ENCODE measurements at places on chromosomes 2 and 18.

DNA sequence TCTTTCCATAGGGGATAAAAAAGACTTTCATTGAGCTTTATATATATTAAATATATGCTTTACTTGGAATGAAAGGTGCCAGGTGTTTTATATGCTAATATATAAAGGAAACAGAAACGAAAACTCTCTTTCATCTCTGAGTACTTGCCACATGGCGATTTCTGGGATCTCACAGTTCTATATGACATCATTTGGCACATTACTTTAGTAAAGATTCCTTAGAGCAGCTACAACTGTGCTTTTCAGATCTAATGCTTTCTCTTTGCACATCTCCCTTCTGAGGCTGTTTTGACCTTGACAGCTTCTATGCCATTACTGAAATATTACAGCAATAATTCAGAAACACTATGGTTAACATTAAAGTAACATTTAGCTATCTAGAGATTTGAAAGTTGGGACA, 1082.9 kb upstream of the CDH2 start:
- DNase-seq = no peak

- DNase-seq = no peak
Measured at GRCh38 chr2:42254186-42254895, 85.2 kb downstream of the EML4 start.

DNA sequence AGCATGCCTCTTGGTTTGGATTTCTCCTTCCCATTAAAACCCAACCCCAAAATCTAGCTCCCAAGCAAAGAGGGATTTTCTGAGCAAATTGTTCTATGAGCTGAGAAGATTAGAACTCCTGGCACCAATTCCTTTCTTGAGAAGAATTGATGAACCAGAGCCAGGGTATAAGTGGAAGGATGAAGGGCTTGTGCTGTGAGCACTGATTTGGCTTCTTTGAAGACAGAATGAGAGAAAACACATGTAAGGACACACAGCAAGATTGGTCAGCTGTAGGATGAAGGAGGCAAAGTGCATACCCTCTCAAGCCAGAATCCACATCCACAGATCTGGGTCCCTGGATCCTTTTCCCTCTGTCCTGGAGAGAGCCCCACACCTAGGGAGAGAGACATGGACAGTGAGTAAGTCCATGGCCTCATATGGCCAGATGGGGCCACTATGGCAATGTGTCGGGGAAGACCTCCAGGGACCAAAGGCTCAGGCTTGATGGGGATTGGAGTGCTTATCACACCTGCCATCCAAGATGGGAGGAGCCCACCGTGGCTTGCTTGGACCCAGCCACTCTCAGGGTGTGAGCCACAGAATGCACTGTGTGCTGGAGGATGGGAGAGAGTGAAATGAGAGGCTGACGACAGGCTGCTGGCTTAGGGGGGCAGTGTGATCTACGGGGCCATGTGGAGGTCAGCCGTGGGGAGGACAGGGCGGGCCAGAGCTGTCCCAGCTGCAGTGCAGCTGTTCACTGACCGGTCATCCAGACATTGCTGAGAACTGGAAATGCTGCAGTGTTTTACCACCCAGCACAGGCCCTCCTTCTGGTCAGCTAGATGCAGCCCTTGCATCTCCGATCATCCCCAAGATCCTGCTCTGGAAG, 339.8 kb downstream of the CYP26B1 start:
- DNase-seq = peak; percentile 66

DNA sequence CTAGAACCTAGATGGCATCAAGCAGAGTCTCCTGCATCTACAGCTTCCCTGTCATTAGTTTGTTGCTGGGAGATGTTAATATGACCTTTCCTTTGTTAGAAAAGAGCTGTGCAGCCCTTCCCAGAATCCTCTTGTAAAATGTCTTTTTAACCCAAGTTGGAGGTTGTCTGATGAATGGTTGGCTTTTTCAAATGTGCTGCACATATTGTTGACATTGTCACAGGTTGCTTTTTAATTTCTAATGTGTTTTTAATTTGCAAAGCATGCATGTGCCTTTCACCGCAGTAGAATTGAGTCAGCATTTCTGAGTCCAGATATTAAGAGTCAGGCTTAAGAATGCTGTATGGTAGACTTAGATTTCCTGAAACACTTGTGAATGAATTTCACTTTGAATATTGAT, 120.8 kb downstream of the GREB1L start:
- DNase-seq = no peak

GRCh38 chr2:150438041-150438440, 49.4 kb downstream of the RND3 start:
- DNase-seq = no peak

- DNase-seq = no peak
Measured at GRCh38 chr2:85933753-85934594, 45.2 kb upstream of the ST3GAL5 start.

DNA sequence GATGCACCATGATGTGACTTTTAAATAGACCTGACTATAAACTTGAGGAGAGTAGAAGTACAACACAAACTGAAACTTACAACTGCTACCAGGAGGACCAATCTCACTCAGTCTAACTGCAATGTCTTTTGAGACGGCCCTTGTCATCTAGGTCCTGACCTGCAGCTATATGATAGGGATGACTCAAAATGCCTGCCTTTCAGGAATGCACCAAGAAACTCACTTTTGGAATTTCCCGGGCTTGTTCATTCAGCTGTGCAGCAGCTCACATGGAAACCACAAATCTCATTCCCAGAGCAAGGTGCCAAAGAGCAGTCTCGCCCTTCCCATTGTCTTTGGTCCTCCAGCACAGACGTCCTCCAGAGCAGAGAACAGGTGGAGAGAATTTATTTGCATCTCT, 113.7 kb downstream of the SPOPL start:
- no peak for DNase-seq

GRCh38 chr18:23595591-23595990, 9.3 kb upstream of the NPC1 start:
- DNase-seq = no peak

DNA sequence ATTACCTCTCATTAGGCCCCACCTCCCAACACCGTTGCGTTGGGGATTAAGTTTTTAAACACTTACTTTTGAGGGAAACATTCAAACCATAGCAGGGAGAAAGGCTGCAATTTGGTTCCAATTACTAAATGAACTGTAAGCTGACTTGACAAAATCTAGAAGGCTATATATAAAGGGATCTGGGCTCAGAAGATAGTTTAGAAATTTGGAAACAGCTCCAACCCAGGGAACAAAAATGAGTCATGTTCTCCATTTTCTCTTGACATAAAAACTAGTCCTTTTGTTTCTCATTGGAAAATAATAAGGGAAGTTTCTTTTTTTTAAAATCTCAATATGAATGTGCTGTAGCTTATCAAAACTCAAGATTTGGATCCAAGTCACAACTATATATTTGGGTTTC, 17.5 kb downstream of the MOGAT1 start:
- DNase-seq = no peak

- no peak for DNase-seq
Measured at GRCh38 chr18:10726198-10727068, 200.6 kb downstream of the NAPG start.

- no peak for DNase-seq
Measured at GRCh38 chr2:55093381-55093780, 43.1 kb upstream of the RTN4 start.

GRCh38 chr2:175478096-175478768, 296.7 kb upstream of the ATP5MC3 start:
- DNase-seq = no peak

DNA sequence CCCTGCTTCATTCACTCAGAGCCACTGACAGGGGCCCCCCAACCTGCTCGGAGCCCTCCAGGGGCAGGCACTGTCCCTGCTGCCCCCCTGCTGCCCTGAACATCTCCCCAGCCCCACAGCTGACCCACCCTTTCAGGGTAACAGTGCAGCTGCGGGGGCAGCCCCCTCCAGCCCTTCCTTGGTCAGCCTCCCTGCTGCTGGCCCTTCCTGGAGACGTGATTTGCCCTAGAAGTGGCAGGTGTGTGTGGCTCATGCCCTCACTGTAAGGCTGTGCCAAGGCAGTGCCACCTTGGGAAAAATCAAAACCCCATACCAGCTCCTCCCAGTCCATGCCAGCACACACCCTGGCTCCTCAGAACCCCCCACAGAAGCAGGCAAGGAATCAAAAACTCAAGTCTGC, 184.2 kb upstream of the HDAC4 start:
- DNase-seq = peak; percentile 34

- no peak for DNase-seq
Measured at GRCh38 chr2:155301221-155301620, 602.7 kb downstream of the KCNJ3 start.

GRCh38 chr18:28425886-28426285, 249.0 kb upstream of the CDH2 start:
- DNase-seq = no peak

DNA sequence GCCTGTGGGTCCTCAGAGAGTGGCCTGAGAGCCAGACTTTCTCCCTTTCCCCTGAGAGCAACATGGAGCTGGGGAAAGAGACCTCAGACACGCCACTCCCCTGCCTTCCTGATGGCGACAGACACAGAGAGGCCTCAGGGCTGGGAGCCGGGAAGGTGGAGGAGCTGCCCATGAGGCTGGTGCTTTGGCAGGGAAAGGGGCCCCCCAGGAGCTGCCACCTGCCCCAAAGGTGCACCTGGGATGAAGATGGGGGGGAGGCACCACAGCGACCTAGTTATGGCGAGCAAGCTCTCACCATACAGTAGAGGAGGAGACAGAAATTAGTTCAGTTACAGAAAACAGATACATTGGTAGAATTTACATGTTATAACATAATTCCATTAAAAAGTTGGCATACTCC, 80.7 kb upstream of the PXDN start:
- no peak for DNase-seq

DNA sequence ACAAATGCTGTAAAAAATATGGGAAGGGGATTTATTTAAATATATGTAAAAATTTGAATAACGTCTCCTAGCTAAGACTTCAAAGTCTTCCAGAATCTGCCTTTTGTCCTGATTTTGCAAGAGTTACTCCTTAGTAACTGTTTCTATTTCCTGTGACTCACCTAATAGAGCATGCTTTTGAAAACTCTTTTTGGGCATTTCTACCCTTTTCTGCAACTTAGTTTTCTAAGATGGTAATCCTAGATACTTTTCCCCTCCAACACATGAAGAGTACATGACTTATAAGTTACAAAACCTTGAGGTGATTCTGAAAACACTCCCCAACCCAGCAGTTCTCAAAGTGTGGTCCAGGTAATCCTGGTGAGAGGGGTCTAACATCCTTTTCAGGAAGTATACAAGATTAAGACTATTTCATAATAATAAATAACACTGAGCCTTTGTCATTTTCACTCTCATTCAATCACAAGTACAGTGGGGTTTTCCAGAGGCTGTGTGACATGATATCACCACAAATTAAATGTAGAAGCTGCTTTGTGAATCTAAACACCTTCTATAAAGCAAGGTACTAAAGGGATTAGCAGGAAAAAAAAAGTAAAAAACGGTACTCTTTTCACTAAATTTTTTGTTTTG, 31.9 kb downstream of the PPP4R3B start:
- DNase-seq = no peak

DNA sequence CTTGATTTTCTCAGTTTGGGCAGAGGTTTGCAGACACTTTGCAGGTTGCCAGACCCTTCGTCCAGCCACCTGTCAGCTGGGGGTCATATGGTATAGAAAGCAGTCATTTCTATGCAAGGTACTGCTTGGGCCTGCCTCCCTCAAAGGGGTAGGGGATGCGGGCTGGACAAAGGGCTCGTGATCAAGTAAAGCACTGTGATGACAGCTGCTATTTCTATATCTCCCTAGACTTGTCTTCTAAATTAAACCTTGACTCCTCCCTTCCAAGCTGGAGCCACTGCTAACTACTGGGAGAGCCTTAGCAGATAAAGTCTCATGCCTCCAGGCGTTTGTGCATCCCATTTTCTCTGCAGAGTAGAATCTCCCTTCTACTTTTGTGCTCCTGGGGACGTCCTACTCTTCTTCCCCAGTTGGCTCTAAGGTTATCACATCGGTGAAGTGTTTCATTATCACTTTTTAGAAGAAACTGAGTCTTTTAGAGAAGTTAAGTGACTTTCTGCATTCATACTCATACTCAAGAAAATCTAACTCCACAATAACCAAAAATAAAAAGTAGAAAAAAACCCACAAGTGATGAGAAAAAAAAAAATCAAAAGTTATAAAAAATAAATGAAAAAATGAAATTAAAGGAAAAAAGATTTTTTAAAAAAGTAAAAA, 710 bp upstream of the XRCC5 start:
- DNase-seq = no peak

DNA sequence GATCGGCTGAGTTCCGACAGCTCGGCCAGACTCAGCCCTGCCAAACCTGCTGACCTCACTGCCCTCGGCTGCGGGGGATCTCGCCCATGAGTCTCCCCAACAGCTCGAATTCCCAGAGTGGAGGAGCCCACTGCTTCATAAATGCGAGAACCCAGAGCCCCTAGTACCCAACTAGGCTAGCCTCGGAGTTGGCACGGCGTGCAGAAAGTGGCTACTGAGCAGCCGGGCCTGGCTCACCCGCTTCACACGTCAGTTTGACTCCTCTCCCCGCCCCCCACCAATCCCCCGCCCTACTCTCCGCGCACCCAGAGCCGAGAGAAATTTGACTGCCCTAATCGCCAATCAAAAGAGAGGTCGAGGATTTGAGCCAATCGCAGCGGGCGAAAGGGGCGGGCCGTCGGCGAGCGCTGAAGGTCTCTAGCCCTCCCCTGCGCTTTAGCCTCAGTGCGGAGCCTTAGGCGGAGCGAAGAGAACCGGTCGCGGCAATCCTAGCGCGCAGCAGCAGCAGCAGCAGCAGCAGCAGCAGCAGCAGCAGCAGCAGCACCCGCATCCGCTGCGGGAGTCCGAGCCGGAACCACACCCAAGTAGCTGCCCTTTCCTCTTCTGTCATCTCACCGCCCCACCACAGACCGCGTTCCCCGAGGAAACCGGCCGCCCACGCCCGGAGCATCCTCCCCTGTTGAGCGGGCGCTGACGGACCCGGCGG, at the start of gene GLS:
Gene GLS (plus strand): TSS at position 444 of the 706 bp plus-strand sequence. CDS start 264 bp downstream, outside the sequence.
- peak; percentile 98 for DNase-seq

- DNase-seq = no peak
Measured at GRCh38 chr2:46716927-46717326, 198.7 kb downstream of the MCFD2 start.

GRCh38 chr2:115678129-115678528, 1235.7 kb downstream of the DPP10 start:
- peak; percentile 56 for DNase-seq

- no peak for DNase-seq
Measured at GRCh38 chr2:154974041-154974440, 275.5 kb downstream of the KCNJ3 start.

DNA sequence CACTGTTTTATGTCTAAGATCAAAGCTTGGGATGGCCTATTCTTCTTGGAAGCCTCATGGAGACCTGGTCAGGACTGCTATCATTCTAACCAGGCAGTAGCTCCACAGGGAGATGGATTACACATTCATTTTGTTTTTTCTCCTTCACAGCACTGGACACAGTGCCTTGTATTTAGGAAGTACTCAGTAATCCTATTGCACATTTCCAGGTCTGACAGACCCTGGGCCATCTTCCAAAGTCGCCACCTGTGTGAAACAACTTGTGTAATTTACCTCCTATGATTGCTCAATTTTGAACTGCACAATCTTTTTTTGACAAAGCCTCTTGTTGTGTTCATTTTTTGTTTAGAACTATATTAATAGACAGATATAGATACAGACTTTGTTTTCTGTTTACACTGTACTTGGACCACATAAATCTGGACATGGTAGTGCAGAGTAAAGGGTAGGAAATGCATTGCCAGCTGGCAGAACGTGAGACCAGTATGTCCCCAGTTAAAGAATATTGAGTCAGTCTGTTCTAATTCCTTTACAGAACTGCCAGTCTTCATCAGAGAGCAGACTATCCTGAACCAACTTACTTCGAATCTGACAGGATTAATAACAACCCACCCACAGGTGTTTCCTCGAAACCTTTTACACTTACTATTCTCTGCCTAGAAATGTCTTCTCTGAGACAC, 277.8 kb upstream of the CYRIA start:
- DNase-seq = no peak

- no peak for DNase-seq
Measured at GRCh38 chr2:171308280-171309054, 125.3 kb downstream of the METTL8 start.

Measured in spleen (tissue), 13 donors.